Skin of body (tissue), 3 donors: ENCODE measurements at places on chromosomes 13 and 19.

DNA sequence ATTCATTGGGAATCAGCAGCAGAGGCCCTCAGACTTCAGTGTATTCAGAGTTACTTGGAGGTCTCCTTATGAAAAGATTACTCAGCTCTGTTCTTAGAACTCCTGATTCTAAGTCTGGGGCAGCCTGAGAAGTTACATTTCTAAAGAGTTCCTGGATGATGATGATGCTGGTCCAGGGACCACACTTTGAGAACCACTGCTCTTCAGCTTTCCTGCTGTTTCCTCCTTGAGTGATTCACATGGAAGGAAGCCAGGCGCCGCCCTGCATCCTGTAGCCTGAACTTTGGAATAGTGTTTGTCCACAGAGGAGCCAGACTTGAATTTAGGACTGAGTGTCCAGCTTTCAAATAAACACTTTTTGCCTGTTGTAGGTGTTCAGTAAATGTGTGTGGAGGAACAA is 2.9 kb downstream of the CEBPG start:
- no peak for DNase-seq

DNA sequence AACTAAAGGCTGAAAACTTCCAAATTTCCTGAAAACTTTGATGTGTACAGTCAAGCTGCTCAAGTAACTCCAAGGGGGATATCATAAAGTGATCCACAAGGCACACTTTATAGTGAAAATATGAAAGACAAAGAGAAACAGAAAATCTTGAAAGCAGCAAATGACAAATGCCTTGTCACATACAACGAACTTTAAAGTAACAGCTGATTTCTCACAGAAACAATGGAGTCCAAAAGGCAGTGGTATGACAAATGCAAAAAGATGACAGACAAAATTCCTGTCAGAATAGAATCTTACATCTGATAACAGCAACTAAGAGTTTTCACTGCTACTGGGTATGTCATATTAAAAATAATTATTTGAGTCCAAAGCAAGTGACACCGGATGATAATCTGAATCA is 1602.3 kb upstream of the PRR20A start:
- DNase-seq: no peak

- DNase-seq: no peak
These were observed 160.1 kb downstream of the COG6 start for GRCh38 chr13:39815345-39816111.

DNA sequence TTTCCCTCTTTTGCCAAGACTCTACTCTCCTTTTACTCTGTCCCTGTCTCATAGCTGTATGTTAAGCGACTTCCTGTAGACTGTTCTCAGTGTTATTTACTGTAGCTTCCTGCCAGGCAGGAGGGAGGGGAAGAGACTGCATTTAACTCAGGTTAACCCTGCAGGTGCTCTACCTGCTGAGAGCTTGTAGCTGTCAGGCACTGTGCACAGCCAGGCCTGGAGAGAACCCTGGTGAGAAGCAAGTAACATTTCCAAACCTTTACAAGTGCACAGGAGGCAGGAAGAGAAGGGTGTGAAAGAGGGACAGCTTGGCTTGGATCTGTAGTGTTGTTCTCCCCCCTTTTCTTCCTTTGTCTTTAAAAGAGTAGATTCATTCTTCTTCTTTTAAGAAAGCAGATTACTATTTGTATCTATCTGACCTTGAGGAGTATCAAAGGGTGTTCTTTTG is 167.1 kb downstream of the LMO7 start:
- no peak for DNase-seq

DNA sequence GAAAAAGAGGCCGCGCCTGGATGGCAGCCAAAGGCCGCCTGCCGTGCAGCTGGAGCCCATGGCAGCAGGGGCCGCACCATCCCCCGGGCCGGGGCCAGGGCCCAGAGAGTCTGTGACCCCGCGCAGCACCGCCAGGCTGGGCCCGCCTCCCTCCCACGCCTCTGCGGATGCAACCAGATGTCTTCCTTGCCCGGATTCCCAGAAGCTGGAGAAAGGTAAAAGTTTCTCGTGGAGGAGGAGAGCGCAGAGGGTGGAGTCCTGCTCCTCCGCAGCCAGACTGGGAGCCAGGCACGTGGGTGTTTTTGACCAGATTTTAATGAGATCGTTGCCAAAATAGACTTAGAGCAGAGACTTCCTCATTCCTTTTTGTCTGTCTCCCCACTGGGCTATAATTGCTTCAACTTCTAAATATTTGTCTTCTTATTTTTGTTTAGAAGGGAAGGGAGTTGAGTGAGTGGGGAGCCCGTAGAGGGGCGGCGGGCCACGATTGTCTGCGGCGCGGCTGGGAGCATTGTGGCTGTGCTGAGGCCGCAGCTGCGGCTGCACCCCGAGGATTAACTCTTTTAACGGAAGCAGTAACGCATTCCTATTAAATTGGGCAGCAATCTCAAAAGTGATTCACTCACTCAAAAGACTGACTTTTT is 22.8 kb upstream of the NDUFS7 start:
- peak; percentile 61 for DNase-seq

GRCh38 chr13:23651887-23652286 is 81.7 kb downstream of the TNFRSF19 start:
- DNase-seq: no peak

- no peak for DNase-seq
These were observed 173.6 kb downstream of the NALCN start for GRCh38 chr13:101242720-101243119.

DNA sequence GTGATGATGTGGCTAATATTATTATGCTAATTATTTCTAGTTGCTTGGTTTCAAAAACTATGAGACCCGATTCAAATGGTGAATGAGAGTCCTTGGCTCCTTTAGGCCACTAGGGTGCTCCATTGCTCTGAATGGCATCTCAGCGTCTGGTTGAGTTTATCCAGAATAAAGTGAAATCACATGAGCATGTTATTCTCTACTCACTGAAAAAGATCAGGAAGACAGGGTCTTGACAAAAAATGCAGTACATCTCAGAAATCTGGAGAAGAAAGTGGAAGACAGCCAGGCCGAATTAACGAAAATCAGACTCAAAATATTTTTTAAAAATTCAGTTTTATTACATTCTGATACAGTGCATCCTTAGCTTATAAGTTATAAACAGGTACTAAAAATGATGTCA is 516.2 kb downstream of the MYO16 start:
- peak; percentile 68 for DNase-seq

DNA sequence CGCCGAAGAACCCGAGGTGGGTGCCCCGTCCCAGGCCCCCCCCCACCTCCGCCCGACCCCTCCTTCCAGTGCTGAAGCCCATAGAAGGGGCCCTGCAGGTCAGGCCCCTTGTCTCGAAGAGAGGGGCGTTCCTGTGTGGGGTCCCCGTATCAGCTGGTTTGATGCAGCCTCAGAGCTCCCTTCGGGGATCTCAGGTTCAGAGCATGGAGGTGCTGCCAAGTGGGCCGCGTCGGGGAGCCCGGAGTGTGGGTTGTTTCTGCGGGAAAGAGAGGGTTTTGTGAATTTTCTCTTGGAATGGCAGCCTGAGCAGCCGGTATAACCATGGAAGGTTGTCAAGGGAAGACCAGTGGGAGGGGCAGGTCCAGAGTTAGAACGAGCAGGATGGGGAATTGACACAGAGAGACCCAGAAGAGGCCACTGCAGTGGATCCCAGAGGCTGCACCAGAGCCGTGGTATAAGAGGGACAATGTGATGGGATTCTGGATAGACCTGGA is 384 bp downstream of the TRAPPC2B start:
- no peak for DNase-seq

DNA sequence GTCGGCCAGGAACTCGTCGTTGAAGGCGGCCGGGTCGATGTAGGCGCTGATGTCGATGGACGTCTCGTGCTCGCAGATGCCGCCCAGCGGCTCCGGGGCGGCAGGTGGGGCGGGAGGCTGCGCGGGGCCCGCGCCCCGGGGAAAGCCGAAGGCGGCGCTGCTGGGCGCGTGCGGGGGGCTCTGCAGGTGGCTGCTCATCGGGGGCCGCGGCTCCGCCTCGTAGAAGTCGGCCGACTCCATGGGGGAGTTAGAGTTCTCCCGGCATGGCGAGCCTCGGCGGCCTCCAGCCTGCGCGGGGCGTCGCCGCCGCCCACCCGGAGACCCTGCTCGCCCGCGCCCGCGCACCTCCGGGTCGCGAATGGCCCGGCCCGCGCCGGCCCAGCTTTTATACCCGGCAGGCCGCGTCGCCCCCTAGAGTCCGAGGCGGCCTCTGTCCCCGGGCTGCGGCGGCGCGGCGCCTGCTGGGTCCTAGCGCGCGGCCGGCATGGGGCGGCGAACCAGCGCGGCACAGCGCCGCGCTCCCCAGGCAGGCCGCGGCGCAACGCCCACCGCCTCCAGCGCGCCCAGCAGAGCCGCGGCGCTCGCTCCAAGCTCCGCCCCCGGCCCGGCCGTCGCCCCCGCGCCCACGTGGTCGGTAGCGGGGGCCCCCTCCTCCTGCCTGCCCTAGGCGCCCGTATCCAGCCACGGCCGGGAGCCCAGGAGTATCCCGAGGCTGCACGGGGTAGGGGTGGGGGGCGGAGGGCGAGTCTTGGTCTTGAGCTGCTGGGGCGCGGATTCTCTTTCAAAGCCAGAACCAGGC is at the start of gene CEBPA:
TSS of gene CEBPA (minus strand) at position 360 of the 799 bp plus-strand sequence. CDS start at position 240, 120 bp downstream.
- peak; percentile 83 for DNase-seq

DNA sequence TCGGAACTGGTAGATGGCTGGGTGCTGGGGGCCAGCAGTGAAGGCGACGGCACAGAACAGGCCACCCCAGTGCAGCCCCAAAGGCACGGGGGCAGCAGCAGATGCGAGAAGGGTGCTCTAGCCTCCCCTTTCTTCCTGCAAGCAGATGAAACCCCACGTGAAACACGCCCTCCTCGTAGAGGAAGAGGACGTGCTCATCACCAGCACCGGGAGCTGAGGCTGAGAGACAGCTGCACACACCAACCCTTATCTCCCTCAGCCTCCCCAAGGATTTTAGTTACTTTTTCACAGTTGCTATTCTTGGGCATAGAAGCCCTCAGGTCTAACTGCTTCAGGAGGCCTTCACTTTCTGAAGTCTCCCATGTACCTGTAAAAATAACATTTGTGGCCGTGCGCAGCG is 11.9 kb downstream of the ZNF787 start:
- no peak for DNase-seq

DNA sequence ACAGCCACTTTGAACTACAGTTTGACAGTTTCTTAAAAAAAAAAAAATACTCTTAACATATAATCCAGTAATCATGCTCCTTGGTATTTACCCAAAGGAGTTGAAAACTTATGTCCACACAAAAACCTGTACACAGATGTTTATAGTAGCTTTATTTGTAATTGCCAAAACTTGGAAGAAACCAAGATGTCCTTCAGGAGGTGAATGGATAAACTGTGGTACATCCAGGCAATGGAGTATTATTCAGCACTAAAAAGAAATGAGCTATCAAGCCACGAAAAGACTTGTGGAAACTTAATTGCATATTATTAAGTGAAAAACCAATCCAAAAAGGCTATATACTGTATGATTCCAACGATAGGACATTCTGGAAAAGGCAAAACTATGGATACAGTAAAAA is 44.9 kb downstream of the RCBTB2 start:
- no peak for DNase-seq

- DNase-seq: no peak
These were observed 96.1 kb upstream of the UQCRFS1 start for GRCh38 chr19:29308977-29309590.

DNA sequence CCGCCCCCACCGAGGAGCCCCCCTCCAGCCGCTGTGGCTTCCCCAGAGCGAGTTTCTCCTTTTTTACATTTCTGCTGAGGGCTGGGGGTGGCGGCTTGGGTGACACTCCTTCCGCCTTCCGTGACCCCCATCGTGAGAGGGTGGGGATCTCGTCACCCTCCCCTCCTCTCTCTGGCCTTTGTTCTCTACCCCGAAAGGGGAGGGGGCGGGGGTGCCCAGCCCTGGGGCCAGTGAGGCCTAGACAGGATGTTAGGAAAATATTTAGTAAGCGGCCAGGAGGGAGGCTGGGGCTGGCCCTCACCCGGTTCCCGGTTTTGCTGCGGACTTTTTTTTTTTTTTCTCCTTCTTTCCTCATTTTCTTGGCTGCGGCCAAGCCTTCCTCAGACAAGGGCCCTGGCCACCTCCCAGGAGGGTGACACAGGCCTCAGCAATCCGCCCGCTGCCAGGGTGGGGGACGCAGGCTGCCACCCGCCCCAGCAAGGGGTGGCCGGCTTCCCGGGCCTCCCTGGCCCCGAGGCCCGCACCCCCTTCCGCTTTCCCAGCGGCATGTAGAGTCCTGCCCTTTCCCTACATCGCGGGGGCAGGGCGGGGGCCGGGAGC is 3.9 kb downstream of the MIDN start:
- DNase-seq: no peak

- no peak for DNase-seq
These were observed 671 bp downstream of the MCOLN1 start for GRCh38 chr19:7522923-7523667.

DNA sequence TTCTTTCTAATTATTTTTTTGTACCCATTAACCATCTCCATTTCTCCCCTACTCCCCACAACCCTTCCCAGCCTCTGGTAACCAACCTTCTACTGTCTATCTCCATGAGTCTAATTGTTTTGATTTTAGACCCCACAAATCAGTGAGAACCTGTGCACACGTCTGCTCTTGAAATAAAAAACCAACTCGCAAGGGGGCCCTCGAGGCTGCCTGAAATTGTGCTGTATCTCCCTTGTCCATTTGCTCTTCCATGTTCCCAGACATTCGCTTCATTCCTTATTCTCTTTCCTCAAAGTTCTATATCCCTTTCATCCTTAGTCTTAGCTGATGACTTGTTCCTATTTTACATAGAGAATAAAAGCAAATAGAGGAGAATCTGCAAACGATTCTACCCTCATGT is 95.0 kb downstream of the GPC5 start:
- no peak for DNase-seq

GRCh38 chr13:89554801-89555200 is 1792.7 kb upstream of the MIR17HG start:
- no peak for DNase-seq

DNA sequence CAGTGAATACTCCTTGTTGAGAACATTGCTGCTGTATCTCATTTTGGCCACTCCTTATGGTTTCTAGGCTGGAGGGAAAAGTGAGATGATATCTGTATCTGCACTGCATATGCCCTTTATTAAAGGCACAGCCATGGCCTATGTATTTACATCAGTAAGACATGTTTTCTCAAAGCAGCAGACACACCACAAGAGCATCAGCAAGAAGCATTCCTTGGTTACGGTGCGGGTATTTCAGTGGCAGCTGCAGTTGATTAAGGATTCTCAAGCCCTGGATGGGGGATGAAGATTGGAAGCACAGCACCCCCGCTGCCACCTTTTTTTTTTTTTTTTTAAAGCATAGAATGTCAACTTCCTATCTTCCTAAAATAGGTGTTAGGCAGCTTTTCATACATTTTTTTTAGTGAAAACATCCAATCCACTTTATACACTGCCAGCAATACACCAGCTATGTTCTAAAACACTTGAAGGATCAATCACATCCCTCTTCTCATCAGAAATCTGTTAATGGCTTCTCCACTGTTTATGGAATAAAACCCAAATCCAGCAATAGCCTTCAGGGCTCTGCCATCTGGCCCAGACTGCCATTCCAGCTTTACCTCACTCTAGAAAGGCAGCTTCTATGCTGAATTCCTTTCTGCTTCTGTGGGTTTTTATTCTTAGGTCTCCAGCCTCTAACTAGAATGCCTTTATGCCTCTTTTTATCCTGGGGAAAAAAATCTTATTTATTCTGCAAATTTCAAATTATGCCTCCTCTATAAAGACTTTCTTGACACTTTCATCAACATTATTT is 331.0 kb downstream of the DNAJC15 start:
- no peak for DNase-seq

GRCh38 chr13:34815526-34815925 is 126.5 kb upstream of the NBEA start:
- no peak for DNase-seq

GRCh38 chr13:20019043-20019442 is 60.5 kb downstream of the ZMYM2 start:
- DNase-seq: no peak

- no peak for DNase-seq
These were observed 298.6 kb downstream of the ZNF536 start for GRCh38 chr19:30670562-30671366.
